CD4-positive, alpha-beta memory T cell (primary cell): ENCODE measurements at places on chromosomes 6 and 20. TPM values are rescaled to one million over a fixed set of nuclear protein-coding genes. Genes with fewer than 3 reads are reported as not detected.

The HLA-F gene
- total RNA-seq, result 585 TPM

The BPIFB2 gene
- not detected for total RNA-seq

The C20orf202 gene
- total RNA-seq, result not detected

The FKBP1C gene
- total RNA-seq, result not detected

The GUCA1A gene
- not detected for total RNA-seq

The AVP gene
- total RNA-seq, result not detected

The HLA-DQA2 gene
- not detected for total RNA-seq

The HTR1E gene
- total RNA-seq, result not detected

The SLC17A2 gene
- not detected for total RNA-seq

The PROKR2 gene
- total RNA-seq, result not detected

The RHAG gene
- total RNA-seq, result not detected

The LY6G6C gene
- total RNA-seq, result not detected

The SPATS1 gene
- not detected for total RNA-seq

The SIRPB2 gene
- total RNA-seq, result not detected

The IRAK1BP1 gene
- 3.2 TPM for total RNA-seq

The AGPAT4 gene
- total RNA-seq, result 4.3 TPM

The MAFB gene
- 2.6 TPM for total RNA-seq

The PNLDC1 gene
- 0.94 TPM for total RNA-seq

The TMEM217 gene
- 1.4 TPM for total RNA-seq

The NTSR1 gene
- 0.30 TPM for total RNA-seq

The RALGAPA2 gene
- total RNA-seq, result 33.6 TPM

The ESR1 gene
- 6.8 TPM for total RNA-seq

The DEFB116 gene
- total RNA-seq, result not detected

The ADAM33 gene
- not detected for total RNA-seq

The EEF1A1 gene
- 15,632 TPM for total RNA-seq

The CST2 gene
- not detected for total RNA-seq

The SLC17A1 gene
- 0.19 TPM for total RNA-seq

The ID1 gene
- not detected for total RNA-seq

The HDAC2 gene
- 53.0 TPM for total RNA-seq

The GNRH2 gene
- 1.9 TPM for total RNA-seq

The MROH8 gene
- total RNA-seq, result 1.5 TPM
